Thyroid gland (tissue), 4 donors: ENCODE measurements at places on chromosomes 4 and X. TPM values are rescaled to one million over a fixed set of nuclear protein-coding genes. Genes with fewer than 3 reads are reported as not detected.
A peak's percentile ranks its signal among the peaks of the same experiment; 100 is the strongest.

GRCh38 chr4:32106767-32107166, 1386.6 kb downstream of the PCDH7 start:
- no peak overlapping the region for H3K4me3 ChIP-seq
- no peaks in the 10 kb centered on the region for H3K4me1 ChIP-seq
- no peak for DNase-seq
- H3K27ac ChIP-seq: no peak overlapping the region
- no peaks in the 10 kb centered on the region for H3K36me3 ChIP-seq
- no peaks in the 10 kb centered on the region for H3K27me3 ChIP-seq

DNA sequence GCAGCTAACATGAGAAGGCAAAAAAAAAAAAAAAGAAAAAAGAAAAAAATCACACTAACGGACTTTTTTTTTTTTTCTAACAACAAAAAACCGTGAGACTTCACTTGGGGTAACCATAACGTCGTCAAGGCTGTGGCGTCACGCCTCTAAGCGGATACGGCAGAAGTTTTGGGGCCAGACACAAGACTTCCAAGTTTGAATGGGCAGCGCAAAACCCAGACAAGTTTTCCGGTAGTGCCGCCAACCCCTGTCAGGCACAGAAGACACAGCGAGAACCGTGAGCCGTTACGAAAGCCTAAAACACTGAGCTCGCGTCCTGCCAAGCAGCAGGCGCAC, 556 bp upstream of the SMARCA5 start:
- H3K4me3 ChIP-seq: peak overlapping the region; percentile 77
- DNase-seq: no peak
- peaks cover 28% of the 10 kb centered on the region for H3K4me1 ChIP-seq
- H3K36me3 ChIP-seq: peaks cover 4% of the 10 kb centered on the region

DNA sequence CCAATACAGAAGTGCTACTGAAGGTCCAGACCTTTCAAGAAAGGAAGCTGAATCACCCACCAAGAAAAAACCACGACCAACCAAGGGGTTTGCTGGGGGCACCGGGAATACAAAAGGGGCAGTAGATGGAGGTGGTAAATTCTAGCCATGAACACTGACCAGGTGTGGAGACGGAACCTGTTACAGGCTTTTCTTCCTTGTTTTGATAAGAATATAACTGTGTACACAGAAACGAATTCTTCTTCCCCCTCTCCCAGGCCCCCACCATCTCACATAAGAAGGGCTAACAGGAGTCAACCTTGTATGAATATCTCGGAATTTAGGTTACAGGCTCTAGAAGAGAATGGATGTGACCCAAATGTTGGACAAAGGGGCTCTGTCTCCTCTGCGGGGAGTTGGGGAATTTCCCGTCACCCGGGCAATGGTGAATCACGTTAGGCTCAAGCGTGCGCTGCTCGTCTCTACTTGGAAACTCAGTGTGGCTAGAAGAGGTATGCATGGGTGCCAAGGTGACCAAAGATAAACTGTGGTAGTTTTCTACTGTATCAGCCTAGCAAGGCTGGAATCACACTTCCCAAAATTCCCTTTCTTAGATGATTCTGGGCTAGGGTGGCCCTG, 87.0 kb downstream of the AFAP1 start:
- no peak overlapping the region for H3K27ac ChIP-seq
- peak; percentile 15 for DNase-seq

- no peaks in the 10 kb centered on the region for H3K27me3 ChIP-seq
- H3K4me3 ChIP-seq: no peak overlapping the region
- no peaks in the 10 kb centered on the region for H3K4me1 ChIP-seq
- H3K36me3 ChIP-seq: no peaks in the 10 kb centered on the region
- DNase-seq: no peak
Measured at GRCh38 chrX:36963852-36964251, 44.3 kb upstream of the FAM47C start.

GRCh38 chr4:143294710-143295275, 41.9 kb upstream of the GAB1 start:
- H3K27me3 ChIP-seq: no peaks in the 10 kb centered on the region
- no peaks in the 10 kb centered on the region for H3K4me1 ChIP-seq
- H3K36me3 ChIP-seq: no peaks in the 10 kb centered on the region
- no peak overlapping the region for H3K4me3 ChIP-seq
- no peak for DNase-seq

The XG gene
- total RNA-seq: 4.7 TPM

- no peak overlapping the region for H3K4me3 ChIP-seq
- no peaks in the 10 kb centered on the region for H3K4me1 ChIP-seq
- no peaks in the 10 kb centered on the region for H3K27me3 ChIP-seq
- no peak overlapping the region for H3K27ac ChIP-seq
- H3K36me3 ChIP-seq: peaks cover 5% of the 10 kb centered on the region
Measured at GRCh38 chr4:183295711-183296110, 24.4 kb downstream of the CLDN22 start.

The GNRHR gene
- not detected for total RNA-seq

DNA sequence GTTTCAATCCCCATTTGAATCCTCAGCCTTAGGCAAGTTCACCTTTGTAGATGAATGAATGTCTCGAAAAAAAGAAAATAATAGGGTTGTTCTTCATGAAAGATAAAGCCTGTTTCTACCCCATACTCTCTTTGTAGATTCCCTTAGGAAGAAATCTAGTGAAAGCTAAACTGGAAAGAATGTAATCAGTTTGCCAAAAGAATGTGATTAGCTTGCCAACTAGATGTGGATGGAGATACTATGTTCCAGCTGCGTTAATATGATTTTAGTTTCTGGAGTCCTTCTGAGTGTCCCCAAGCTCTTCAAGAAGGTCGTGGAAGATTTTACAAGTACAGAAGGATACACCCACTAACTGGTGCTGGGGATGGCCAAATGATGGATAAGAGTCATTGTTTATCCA, 162.3 kb upstream of the EDNRA start:
- H3K27me3 ChIP-seq: no peaks in the 10 kb centered on the region
- DNase-seq: no peak
- H3K4me1 ChIP-seq: peaks cover 7% of the 10 kb centered on the region
- no peak overlapping the region for H3K4me3 ChIP-seq
- no peaks in the 10 kb centered on the region for H3K36me3 ChIP-seq

- H3K36me3 ChIP-seq: no peaks in the 10 kb centered on the region
- H3K4me1 ChIP-seq: no peaks in the 10 kb centered on the region
- no peak overlapping the region for H3K27ac ChIP-seq
- H3K4me3 ChIP-seq: no peak overlapping the region
- no peaks in the 10 kb centered on the region for H3K27me3 ChIP-seq
- DNase-seq: no peak
Measured at GRCh38 chr4:40747207-40747835, 2.4 kb upstream of the NSUN7 start.

The PHOX2B gene
- not detected for total RNA-seq

- no peaks in the 10 kb centered on the region for H3K36me3 ChIP-seq
- H3K4me3 ChIP-seq: no peak overlapping the region
- H3K4me1 ChIP-seq: no peaks in the 10 kb centered on the region
- DNase-seq: no peak
- no peak overlapping the region for H3K27ac ChIP-seq
Measured at GRCh38 chr4:161721947-161722346, 441.9 kb downstream of the FSTL5 start.

GRCh38 chr4:86644892-86645291, 50.8 kb downstream of the PTPN13 start:
- no peaks in the 10 kb centered on the region for H3K27me3 ChIP-seq
- H3K27ac ChIP-seq: no peak overlapping the region
- H3K4me3 ChIP-seq: no peak overlapping the region
- no peaks in the 10 kb centered on the region for H3K36me3 ChIP-seq
- H3K4me1 ChIP-seq: no peaks in the 10 kb centered on the region

GRCh38 chr4:158050942-158051341, 121.9 kb downstream of the GASK1B start:
- H3K36me3 ChIP-seq: no peaks in the 10 kb centered on the region
- DNase-seq: no peak
- H3K27me3 ChIP-seq: no peaks in the 10 kb centered on the region
- H3K4me1 ChIP-seq: no peaks in the 10 kb centered on the region
- H3K4me3 ChIP-seq: no peak overlapping the region
- H3K27ac ChIP-seq: no peak overlapping the region

GRCh38 chrX:36683507-36683906, 324.7 kb upstream of the FAM47C start:
- no peaks in the 10 kb centered on the region for H3K4me1 ChIP-seq
- H3K36me3 ChIP-seq: no peaks in the 10 kb centered on the region
- no peak overlapping the region for H3K27ac ChIP-seq
- H3K27me3 ChIP-seq: no peaks in the 10 kb centered on the region
- H3K4me3 ChIP-seq: no peak overlapping the region
- no peak for DNase-seq

The ARHGEF6 gene
- 3.5 TPM for total RNA-seq

DNA sequence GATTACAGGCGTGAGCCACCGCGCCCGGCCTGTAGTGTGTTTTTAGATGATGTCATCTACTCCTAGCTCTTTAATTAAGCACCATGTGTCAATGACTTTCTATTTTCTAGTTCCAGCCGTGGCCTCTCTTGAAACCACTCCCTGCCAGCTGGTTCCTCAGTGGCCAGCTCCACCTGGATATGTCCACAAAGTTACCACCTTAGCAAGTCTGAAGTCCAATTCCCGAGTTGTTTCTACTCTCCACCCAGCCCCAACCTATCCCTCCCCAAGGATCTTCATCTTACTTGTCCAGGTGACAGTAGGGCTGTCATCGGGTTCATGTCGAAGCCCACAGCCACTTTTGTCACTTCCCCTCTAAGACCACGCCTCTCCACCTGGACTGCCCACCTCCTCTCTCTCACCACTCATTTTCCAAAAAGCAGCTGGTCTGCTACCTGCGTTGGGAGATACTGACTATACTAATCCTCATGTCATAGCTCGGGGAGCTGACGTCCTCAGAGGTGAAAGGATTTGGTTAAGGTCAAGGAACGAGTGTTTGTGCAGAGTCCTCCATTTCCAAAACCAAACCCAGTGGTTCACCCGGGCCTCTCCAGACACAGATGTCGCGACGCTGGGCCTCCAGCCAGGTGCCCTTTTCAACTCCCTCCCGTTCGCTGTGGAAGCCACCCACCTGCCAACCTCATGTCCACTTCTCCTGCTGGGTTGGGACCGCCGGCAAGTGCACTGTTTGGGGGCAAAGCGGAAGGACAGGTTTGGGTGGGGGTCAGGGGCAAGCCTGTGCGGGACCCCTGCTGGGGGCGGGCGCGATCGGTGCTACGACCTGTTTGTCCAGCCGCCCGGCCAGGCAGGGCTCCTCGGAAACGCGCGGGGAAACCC, 704 bp downstream of the FAM3A start:
- H3K4me1 ChIP-seq: peaks cover 5% of the 10 kb centered on the region
- H3K4me3 ChIP-seq: peak overlapping the region; percentile 47
- H3K36me3 ChIP-seq: no peaks in the 10 kb centered on the region

DNA sequence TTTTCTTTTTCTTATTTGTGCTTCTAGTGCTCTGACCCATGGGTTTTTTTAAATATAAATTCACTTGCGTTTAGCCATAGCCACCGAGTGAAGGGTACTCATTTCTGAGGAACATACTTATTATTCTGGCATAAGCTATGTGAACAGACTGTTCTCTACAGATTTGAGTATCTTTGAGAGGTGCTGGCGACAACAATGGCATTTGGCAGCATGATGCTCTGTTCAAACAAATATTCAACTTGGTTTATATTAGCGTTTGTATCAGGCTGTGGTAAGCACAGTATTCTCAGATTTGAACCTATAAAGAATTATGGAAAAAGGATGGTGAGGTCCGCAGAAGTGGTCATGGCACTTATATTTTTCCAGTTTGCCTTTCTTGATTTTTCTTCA, 108.7 kb upstream of the LIMCH1 start:
- H3K27me3 ChIP-seq: no peaks in the 10 kb centered on the region
- no peak overlapping the region for H3K4me3 ChIP-seq
- H3K36me3 ChIP-seq: no peaks in the 10 kb centered on the region
- peak; percentile 80 for DNase-seq

DNA sequence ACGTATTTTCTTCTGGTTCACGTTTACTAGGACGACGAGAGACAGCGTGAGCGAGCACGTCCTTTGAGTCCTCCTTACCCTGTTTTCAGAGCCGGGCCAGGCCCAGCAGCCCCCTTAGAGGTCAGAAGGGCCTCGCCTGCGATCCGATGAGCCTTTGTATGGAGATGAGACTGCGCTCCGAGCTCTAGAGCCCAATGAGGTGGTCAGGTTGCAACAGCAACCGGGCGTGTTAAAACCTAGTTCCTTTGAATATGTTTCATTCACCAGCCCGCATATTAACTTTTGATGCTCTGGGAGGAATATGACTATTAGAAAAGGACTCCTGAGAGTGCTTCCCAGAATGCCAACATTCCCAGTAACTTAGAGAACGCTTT, 55.6 kb upstream of the TADA2B start:
- H3K27me3 ChIP-seq: no peaks in the 10 kb centered on the region
- no peak overlapping the region for H3K27ac ChIP-seq
- DNase-seq: no peak
- no peaks in the 10 kb centered on the region for H3K36me3 ChIP-seq

GRCh38 chr4:114922592-114922933, 190.9 kb downstream of the NDST4 start:
- H3K27me3 ChIP-seq: no peaks in the 10 kb centered on the region
- H3K4me1 ChIP-seq: no peaks in the 10 kb centered on the region

The FAM200B gene
- 66.9 TPM for total RNA-seq

The UNC5C gene
- total RNA-seq: 64.7 TPM

The LGI2 gene
- 0.45 TPM for total RNA-seq

DNA sequence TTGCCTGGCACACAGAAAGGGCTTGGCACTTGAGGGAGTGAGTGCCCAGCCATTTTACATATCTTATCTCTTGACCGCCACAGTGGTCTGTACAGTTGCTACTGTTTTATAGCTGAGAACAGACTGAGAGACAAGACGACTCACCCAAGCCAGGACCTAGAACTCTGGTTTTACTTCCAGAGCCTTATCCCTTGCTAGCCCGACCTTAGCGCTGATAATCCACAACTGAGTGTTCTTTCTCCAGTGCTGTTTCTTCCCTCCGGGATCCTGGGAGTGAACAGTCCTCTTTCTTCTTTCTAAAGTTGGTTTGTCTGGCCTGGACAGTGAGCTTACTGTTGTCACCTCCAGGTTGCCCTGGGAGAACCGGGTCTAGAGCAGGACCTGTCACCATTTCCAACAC, 52.5 kb upstream of the TADA2B start:
- H3K4me3 ChIP-seq: no peak overlapping the region
- H3K36me3 ChIP-seq: no peaks in the 10 kb centered on the region
- peaks cover 30% of the 10 kb centered on the region for H3K4me1 ChIP-seq
- H3K27me3 ChIP-seq: no peaks in the 10 kb centered on the region
- DNase-seq: no peak
- H3K27ac ChIP-seq: no peak overlapping the region

GRCh38 chr4:150382028-150382427, 199.9 kb upstream of the MAB21L2 start:
- no peak overlapping the region for H3K4me3 ChIP-seq
- no peaks in the 10 kb centered on the region for H3K36me3 ChIP-seq
- no peak for DNase-seq

DNA sequence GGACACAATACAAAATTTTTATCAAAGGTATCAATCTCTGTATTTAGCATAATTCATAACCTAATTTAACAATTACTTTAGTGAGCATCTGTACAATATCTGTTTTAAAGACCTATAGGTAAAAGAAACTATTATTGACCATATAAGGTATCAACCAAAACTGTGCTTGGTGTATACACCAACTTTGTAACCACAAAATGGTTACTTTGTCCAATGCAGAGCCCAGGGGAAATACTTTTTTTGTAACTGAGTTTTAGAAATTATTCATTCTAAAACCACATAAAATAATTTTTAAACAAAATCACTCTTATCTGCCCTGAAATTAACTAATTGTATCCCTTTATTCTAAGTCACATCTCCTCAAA, 5.0 kb downstream of the CXXC4 start:
- H3K4me1 ChIP-seq: peaks cover 20% of the 10 kb centered on the region
- no peak for DNase-seq
- no peaks in the 10 kb centered on the region for H3K27me3 ChIP-seq
- H3K36me3 ChIP-seq: no peaks in the 10 kb centered on the region
- no peak overlapping the region for H3K4me3 ChIP-seq
- peak overlapping the region; percentile 93 for H3K27ac ChIP-seq
